ENCODE measurements at places on chromosomes 5 and 9.

DNA sequence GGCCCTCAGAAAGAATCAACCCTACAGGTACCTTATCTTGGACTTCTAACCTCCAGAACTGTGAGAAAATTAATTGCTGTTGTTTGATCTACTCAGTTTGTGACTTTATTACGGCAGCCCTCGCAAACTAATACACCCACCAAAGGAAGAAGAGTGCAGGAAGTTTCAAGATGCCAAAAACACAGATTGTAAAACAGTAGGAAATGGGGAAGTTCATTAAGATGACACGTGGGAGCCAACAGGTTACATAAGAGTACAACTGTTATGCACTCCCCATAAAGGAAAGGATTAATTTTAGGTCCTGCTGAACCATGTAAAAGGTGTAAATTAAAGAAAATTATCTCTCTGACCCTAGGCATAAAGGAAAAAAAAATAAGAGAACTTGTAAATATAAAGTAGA is 294.3 kb downstream of the EPB41L4A start:
- DNase-seq = no peak

DNA sequence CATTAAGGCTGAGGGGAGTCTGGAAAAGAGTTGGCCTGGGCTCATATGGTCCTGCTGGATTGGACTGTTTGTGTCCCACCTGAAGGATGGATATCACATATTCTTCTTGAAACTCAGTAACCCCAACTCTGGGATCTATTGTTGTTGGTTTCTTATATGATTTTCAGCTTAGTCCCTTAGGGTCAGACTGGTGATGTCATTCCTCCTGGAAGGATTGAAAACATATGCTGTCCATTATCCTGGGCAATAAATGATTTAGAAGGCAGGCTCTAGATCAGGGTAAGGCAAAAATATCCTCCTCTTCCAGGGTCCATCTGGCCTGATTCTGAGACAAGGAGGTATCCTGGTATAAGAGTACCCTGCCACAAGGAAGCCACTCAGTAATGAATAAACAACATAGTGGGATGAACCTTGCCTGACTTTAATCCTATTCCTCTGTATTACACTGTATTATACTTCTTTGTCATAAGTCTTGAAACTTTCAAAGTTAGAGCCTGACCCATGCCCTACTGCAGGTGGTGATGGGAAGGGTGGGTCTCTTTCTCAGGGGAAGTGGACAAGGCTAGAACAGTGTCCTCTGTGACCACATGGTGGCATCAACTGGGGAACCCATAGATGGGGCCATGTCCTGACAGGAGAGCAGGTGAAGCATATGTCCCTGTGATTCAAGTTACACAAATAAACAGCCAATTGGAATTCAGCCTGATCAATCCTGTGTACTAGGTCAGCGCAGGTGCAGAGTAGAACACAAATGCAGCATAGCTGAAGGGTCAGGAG is 454.4 kb upstream of the TRPC7 start:
- no peak for DNase-seq

DNA sequence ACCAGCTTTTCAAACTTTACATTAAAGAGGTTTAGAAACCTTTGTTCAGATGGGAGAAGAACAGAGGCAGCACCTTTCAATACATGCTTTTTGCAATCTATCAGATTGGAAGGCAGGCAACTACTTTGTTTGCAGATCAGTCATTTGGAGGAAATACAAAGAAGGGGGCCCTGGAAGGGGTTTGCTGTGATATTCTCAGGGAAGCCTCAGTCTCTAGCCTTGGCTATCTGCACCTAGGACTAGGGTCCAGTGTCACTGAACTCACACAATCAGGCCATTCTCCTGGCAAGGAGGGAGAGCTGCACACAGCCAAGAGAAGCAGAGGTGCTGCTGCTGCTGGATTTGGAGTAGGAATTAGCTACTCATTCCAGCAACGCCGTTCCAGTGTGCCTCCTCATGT is 79.5 kb downstream of the CRB2 start:
- DNase-seq = no peak

DNA sequence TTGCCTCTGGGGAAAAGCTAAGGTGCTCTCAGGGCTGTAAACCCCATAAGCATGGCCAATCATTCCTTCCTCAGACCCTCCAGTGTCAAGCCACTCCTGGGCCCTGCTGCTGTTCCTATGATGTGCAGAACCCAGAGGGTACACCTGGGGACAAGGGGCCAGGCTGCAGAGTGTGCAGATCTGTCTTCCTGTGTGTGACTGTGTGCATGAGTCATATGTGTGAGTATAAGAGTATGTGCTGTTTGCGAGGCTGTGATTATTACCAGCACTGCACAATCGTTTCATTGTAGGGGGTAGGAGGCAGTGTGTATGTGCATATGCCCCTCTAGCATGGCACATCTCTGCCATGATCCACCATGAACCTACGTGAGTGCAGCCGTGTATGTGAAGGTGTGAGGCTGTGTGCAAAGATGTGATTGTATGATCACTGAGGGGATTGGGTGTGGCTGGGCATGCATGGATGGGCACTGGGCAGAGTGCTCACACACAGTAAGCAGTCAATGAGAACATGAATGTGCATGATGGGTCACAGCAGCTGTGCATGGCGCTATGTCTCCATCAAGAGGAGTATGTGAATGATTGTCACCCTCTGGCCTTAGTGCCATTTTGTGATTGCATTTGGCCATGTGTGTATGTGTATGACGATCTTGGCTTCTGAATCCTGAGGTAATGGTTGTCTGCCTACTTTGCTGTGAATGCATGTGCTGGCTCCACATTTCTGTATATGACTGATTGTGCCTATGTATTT is 2.4 kb upstream of the OR1K1 start:
- no peak for DNase-seq

Measured in GM12892 (cell line).